ENCODE measurements at places on chromosomes 11 and 22.

DNA sequence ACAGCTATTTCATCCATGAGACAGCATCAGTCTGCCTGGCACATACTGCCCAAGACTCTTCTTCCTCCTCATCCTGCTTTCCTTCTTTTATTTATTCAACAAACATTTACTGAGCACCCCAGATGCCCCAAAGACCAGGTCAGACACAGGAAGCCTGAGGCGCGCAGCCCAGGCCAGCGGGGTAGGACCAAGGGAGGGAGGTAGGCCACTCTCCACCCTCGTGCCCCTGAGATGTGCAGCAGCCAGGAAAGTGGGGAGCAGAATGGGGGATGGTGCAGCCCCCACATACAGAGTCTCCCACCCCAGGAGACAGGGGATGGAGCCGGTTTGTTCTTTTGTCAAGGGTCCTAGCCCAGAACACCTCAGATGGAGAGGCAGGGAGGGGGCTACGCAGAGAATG is 4.2 kb upstream of the IL2RB start:
- DNase-seq = no peak

- no peak for DNase-seq
Measured at GRCh38 chr22:47209547-47210023, 447.1 kb downstream of the TBC1D22A start.

DNA sequence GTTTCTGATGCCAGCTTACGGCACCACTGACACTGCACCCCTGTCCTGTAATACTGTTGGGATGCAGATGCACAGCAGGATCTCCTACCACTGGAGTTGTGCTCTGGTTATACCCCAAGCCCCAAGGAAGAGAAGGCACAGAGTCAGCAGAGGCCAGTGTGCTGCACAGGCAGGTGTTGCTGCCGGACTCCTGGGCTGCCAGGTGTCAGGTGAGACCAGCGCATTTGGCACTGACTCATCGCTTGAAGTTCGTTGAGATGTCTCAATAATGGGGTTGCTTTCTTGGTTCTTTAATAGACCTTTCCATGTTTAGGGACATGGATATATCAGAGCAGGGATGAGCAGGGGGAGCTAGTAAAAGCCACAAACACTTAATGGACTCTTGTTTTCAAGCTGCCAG is 75.7 kb upstream of the TTC12 start:
- DNase-seq = no peak

GRCh38 chr22:27108425-27109114 is 451.2 kb downstream of the MIAT start:
- DNase-seq = no peak

DNA sequence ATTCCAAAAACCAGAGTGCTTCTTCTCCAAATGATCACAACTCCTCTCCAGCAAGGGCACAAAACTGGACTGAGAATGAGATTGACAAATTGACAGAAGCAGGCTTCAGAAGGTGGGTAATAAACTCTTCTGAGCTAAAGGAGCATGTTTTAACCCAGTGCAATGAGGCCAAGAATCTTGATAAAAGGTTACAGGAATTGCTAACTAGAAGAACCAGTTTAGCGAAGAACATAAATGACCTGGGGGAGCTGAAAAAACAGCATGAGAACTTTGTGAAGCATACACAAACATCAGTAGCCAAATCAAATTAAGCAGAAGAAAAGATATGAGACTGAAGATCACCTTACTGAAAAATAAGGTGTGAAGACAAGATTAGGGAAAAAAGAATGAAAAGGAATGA is 15.5 kb downstream of the OR52M1 start:
- no peak for DNase-seq
